Foreskin keratinocyte (primary cell): ENCODE measurements at places on chromosomes 4 and X. TPM values are rescaled to one million over a fixed set of nuclear protein-coding genes. Genes with fewer than 3 reads are reported as not detected.

TLR10 gene
- not detected in 2 replicates for total RNA-seq

WNK3 gene
- 1.6 TPM in 2 replicates for total RNA-seq

TCEAL3 gene
- 31.7 and 46.4 TPM in 2 replicates for total RNA-seq

- DNase-seq, result peak; percentile 11
Measured at GRCh38 chr4:83782591-83782990, 246.7 kb downstream of the GPAT3 start.

SCML1 gene
- total RNA-seq, result 10.7 and 14.0 TPM in 2 replicates

DNA sequence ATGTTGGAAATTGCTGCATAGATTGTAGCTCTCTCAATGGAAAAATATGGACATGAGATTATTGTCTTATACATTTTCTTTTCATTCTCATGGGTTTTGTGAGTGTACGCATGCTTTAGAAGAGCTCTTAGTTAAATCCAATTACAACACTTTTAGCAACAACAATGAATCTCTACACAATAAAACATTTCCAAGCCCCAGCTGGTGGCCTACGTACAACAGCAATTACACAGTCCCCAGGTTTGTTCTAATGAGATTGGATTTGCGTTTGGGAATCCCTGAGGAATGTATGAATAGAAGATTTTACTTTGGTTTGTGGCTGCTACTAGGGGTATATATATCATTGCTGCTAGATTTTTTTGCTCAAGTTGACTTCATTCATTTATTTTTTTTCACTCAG is 98.6 kb downstream of the FHDC1 start:
- no peak for DNase-seq

GRCh38 chr4:146486565-146486964 is 35.2 kb downstream of the SLC10A7 start:
- no peak for DNase-seq

ATP1B4 gene
- not detected in 2 replicates for total RNA-seq

DNA sequence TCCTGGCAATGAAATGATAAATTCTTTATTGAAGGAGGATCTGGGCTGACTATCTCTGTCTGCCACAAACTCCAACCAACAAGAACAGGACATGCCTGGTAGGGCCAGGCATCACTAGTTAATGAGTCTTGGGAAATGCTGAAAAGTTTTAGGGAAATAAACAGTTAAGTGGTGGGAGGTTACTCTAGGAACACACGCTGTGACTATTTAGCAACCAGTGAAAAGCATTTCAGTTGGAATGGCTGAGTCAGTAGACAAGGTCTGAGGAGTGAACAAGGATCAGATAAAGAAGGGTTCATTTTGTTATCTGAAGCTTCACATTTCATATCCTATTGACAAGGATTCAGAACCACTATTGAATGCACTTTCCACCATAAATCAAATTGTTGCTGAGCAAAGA is 394.9 kb upstream of the BOD1L1 start:
- no peak for DNase-seq

GRCh38 chr4:93373893-93374860 is 454.4 kb upstream of the ATOH1 start:
- DNase-seq, result no peak

PRSS12 gene
- total RNA-seq, result 19.4 and 22.8 TPM in 2 replicates

SYNPO2 gene
- total RNA-seq, result 0.41 and 0.46 TPM in 2 replicates

DNA sequence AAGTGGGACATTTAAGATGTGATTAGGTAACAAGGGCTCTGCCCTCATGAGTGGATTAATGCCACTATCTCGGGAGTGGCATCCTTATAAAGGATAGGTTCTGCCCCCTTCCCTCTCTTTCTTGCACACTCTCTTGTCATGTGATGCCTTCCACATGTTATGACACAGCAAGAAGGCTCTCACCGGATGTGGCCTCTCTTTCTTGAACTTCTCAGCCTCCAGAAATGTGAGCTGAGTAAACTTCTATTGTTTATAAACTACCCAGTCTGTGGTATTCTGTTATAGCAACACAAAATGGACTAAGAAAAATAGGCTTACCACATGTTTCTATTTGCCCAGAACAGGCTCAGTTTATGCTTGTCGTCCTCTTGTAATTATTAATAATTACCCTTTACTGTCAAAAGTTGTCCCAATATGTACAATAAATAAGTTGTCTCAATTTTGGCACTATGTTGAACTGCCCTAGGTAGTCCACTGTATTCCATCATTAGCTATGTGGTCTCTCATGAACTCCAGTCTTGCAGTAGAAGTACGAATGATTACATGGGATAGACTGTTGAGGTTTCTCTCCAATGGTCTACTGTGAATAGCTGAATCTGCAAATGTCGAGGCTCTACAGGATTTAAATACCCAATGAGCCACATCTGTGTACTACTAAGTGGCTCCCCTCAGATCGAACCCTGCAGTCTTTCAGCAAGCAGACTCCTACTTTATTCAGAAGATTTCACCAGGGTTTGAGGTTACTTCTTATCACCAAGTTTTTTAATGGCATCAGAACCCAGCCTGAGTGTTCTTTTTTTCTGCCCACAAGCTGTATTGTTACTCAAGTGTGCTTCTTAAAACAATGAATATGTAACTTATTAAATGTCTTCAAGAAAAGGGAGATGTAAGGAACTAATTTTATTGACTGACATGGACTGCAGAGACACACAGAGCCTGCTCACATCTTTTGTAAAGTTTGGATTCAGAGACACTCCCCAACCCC is 102.0 kb upstream of the LEF1 start:
- DNase-seq, result peak; percentile 85

- DNase-seq, result no peak
Measured at GRCh38 chr4:146763560-146763959, 124.9 kb downstream of the POU4F2 start.

DNA sequence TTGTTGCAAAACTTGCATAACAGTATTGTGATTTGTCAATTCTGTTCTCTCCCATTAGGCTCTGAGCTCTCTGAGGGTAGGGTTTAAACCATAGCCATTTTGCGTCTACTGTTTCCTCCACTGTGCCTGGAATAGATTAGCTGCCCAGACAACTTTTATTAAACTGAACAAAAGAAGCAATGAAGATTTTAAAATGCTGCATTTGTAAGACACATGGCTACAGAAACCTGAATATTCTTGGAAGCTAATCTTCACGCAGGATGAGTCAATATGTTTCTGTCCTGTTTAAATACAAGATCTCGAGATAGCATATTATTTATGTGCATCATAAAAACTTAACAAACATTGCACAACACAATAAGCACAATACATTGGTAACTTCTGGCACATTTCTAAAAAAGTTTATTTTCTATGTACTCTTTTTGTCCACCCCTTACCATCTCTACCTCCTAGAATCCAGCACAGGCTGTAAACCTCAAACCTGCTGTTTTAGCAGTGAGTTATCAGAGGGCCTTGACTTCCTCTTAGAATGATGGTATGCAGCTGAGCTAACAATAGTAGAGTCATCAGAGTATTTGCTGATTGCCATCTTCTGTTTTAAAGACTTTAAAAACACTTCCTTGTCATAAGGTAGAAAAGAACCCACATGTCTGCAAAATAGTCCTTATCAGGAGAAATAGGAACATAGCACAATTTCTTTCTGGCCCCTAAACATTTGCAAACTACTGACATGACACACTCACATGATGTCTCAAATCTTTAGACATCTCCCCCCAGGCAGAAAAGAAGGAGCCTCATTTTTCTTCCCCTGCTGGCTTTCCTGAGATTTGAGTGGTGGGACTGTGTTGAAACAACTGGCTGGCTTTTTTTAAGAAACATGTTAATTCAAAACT is 10.6 kb upstream of the CCNG2 start:
- DNase-seq, result no peak

GRCh38 chr4:102789317-102789717 is 28.5 kb upstream of the MANBA start:
- DNase-seq, result peak; percentile 60

- DNase-seq, result no peak
Measured at GRCh38 chr4:7721984-7722551, 217.6 kb downstream of the AFAP1 start.

DNA sequence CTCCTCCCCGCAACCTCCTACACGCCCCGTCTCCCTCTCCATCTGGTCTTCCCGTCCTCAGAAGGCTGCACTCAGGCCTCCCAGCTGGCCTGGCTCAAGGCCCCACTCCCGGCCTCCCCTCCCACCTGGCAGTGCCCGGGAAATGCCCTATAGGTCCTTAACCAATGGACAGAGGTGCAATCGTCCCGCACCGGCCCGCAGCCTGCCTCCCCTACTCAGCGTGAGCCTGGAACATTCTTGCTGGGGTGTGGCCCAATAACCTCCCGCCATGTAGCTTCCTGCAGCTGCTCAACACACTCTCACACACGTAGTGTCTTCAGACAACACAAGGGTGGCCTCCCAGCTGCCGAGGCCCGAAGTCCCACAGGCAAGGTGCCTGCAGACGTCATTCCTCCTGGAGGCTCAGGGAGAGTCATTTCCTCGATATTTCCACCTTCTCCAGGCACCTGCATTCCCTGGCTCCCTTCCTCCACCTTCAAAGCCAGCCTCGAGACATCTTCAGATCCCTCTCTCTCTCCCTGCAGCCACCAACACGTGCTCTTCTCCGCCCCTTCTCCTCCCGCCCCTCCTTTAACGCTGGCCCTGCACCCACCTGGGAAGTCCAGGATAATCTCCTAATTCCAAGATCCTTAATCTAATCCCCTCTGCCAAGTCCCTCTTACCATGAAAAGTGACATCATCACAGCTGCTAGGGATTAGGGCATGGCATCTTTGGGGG is 56.2 kb downstream of the ADRA2C start:
- no peak for DNase-seq

GRCh38 chr4:156898373-156899117 is 73.1 kb downstream of the PDGFC start:
- DNase-seq, result peak; percentile 26

DNA sequence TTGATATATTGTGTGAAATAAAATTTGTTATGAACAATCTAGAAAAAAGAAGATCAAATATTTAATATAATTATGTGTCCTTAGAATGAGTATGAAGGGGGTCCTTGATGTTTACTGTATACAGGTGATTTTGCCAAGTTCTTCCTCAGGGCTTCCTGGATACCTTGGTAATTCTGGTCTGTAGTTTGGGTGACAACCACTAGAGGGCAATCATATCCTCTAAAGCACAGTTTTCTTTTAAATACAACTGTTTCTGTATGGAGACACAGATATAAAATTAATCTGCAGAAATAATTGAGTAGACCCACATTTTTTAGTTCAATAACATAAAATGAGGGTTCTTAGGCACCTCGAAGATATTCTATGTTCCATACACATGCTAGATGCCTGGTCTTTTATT is 157.7 kb downstream of the SPANXN1 start:
- peak; percentile 1 for DNase-seq

ATP8A1 gene
- total RNA-seq, result 0.14 and 0.20 TPM in 2 replicates
